ENCODE measurements at places on chromosomes 2 and 18. TPM values are rescaled to one million over a fixed set of nuclear protein-coding genes. Genes with fewer than 3 reads are reported as not detected.

IL36A gene
- not detected for total RNA-seq

CNDP1 gene
- total RNA-seq, result not detected

ACTG2 gene
- not detected for total RNA-seq

ASIC4 gene
- total RNA-seq, result not detected

UPP2 gene
- total RNA-seq, result not detected

TXNDC2 gene
- not detected for total RNA-seq

KANSL1L gene
- 23.3 TPM for total RNA-seq

CMPK2 gene
- total RNA-seq, result 0.26 TPM

RBM44 gene
- total RNA-seq, result 0.86 TPM

MRPL53 gene
- total RNA-seq, result 32.2 TPM

BARD1 gene
- total RNA-seq, result 15.4 TPM

INHA gene
- total RNA-seq, result not detected

SULT1C2 gene
- total RNA-seq, result under 0.01 TPM

ALK gene
- not detected for total RNA-seq

RIT2 gene
- total RNA-seq, result not detected

KLHL29 gene
- 2.8 TPM for total RNA-seq

POTEC gene
- not detected for total RNA-seq

BOLL gene
- total RNA-seq, result not detected

SPEG gene
- not detected for total RNA-seq

ASXL3 gene
- total RNA-seq, result under 0.01 TPM

NPHP1 gene
- total RNA-seq, result 1.4 TPM

NEMP2 gene
- 3.4 TPM for total RNA-seq

GALR1 gene
- not detected for total RNA-seq

GKN2 gene
- total RNA-seq, result not detected

CREG2 gene
- under 0.01 TPM for total RNA-seq

Data from dermis lymphatic vessel endothelial cell (primary cell).